ENCODE measurements at places on chromosomes 5 and 9.

GRCh38 chr5:92380069-92380770, 997.1 kb upstream of the ARRDC3 start:
- no peak for DNase-seq

DNA sequence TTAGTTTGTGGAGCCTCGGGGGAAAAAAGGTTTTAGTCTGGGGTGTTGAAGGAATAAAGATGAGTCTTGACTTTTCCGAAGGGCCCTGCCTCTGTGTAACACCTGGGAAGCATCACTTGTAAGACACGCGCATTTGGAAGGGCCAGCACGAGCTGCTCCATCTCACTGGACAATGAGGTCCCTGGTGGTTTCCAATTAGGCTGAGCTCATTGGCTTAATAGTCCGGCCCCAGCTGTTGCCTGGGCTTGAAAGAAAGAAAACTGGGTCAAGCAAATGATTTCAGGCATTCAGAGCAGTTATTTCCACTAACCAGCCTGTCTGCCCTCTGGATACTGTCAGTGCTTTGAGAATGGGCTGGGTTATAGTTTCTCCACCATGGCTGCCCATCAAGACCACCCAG, 64.5 kb downstream of the NSUN2 start:
- DNase-seq = no peak

DNA sequence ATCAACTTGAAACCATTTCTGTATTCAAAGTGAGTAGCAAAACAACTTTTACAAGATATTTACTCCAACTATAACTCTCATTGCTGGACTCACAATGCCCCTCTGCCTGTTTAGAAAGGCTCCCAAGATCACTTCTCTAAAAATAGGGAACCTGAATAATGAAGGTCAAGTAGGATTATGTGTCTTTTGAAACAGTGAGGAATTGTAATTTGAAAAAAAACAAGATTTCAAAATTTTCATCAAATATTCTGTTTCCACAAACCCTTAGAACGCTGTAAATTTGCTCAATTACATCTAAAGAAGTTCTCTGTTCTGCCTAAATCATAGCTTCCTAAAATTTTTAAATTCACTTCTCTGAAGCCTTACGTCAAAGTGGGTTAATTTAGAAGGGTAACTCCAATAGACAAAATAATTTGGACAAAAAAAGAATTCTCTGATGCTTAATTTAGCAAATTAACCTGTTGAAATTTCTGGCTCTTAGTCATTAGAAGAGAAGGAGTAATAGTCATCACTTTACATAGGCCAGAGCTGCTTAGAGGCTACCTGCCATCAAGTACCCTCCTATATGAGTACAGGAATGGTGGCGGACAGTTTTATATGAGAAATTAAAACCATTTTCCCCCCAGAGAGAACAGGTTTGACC, 4.0 kb downstream of the ELL2 start:
- DNase-seq = no peak

DNA sequence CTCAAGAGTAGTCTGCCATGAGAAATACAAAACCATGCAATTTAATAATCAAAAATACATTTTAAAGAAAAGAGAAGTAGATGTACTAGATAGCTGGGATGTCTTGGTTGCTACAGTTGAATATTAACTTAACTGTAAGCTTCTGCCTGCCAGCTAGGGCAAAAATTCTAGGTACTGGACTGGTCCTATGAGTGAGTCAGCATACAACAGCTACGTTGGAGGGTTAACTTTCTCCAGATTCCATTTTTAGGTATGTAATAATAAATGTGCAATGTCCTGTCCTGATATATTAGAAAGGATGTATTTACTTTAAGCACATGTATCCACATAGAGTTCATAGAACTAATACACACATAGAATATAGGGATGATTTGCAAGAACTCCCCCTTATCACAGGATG, 230.1 kb downstream of the CAAP1 start:
- DNase-seq = no peak

DNA sequence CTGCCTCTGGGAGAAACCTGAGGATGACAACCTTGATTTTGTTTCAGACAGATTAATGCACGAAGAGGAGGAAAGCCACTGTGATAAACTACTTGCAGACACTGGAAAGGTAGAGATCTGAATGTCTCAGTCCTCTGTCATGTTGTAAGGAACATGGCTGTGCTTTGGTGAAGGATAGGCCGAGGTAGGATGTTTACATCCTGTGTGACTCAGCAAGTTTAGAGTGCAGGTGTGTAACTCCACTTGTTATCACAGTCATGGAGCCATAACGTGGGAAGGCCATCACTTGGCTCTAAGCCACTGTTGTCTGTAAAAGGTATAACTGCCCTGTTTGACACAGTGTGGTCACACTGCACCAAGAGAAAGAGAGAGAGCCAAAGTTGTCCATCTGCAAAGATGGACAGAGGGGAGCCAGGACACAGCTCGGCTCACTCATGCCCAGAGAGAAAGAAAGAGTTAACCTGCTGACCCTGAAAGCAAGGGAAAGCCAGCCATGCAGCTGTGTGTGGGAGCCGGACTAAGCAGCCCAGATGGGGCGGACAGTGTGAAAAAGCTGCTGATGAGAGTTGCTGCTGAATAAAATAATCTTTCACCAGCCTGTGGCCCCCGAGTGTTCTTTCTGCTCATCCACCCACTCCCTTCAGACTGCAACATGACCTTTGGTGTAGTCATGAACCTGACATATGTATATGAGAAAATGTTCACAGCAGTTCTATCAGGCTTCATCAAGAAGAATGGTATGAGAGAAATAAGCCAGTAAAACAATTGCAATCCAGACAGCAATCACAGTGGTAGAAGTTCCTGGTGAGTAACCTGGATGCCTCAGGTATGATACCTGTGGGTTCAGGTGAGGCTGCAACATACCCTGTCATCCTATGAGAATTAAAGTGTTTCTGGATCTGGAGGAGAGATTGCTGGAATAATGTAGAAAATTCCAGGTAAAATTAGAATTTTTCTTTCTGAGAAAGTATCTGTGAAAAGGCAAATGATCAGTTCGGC, 115.9 kb downstream of the TARS1 start:
- no peak for DNase-seq

GRCh38 chr5:157486221-157486681, 26.2 kb downstream of the NIPAL4 start:
- DNase-seq = no peak

DNA sequence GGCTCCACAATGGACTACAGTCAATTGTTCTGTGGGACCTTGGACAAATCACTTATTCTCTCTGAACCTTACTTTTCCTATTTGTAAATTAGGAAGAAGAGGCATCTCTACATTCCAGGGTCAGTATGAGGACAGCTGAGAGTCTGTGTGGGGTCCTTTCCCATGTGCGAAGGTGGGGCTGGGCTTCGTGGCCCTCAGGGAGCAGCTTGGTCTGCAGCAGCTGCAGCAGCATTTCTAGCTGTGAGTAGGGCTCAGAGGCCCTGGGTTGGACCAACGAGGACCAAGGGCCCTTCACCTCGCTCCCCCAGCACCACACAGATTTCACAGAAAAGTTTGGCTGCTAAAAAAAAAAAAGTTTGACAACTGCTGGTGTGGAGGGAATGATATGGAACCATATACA, 9.4 kb upstream of the DDX41 start:
- DNase-seq = no peak

- DNase-seq = peak; percentile 28
Measured at GRCh38 chr9:113876151-113876992, at the start of gene ZNF618. Gene ZNF618, plus strand, starts transcription at chr9:113876309. Its CDS starts 72 bp downstream, at chr9:113876381.

DNA sequence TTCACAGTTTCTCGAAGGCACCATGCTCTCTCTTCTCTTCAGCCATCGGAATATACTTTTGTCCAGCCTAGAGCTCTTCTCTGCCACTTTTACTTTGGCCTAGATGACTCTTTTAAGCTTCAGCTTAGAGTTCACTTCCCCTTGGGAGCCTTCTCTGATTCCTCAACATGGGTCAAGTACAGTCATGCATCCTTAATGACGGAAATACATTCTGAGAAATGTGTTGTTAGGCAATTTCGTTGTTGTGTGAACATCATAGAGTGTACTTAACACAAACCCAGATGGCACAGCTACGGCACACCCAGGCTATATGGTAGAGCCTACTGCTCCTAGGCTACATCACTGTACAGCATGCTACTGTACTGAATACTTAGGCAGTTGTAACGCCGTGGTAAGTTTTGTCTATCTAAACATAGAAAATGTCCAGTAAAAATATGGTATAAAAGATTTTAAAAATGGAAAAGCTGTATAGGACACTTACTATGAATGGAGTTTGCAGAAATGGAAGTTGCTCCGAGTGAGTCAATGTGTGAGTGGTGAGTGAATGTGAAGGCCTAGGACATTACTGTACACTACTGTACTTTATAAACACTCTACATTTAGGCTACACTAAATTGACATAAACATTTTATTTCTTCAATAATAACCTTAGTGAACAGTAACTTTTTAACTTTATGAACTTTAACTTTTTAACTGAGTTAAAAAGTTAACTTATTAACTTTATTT, 15.1 kb upstream of the TNFSF15 start:
- DNase-seq = no peak

DNA sequence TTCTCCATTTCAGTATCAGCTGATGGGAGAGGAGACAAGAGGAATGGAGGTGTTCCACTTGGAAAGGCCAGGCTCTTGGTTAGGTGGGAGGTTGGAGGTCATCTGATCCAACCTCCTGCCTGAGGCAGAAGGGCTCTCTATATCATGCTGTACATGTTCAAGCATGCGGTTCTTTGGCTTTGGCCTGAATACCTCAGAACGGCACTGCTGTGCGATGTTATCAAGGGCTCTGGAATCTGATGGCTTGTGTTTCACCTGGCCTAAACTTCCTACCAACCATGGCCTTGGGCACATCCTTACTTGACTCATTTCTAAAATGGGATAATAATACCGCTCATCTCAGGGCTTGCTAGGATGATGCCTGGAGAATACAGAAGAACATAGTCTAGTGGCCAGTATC, 90.1 kb upstream of the FAM169A start:
- no peak for DNase-seq

DNA sequence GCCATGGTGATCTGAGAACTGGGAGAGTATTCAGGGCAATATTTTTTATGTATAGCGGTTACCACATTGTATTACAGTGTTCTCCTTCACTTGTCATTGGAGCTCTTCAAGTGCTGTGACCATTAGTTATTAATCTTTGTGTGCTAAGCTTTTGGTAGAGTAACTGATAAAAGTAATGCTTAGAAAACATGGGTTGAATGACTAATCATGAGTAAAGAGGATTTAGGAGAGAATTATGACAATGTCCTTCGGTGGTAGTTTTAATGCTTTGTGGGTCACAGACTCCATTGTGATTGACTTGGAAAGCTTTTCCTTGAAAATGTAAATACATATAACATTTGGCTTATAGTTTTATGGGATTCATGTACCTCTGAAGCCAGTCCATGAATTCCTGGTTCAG, 21.4 kb downstream of the TGFBR1 start:
- DNase-seq = no peak

- no peak for DNase-seq
Measured at GRCh38 chr5:65105301-65105700, 336.6 kb downstream of the CWC27 start.

DNA sequence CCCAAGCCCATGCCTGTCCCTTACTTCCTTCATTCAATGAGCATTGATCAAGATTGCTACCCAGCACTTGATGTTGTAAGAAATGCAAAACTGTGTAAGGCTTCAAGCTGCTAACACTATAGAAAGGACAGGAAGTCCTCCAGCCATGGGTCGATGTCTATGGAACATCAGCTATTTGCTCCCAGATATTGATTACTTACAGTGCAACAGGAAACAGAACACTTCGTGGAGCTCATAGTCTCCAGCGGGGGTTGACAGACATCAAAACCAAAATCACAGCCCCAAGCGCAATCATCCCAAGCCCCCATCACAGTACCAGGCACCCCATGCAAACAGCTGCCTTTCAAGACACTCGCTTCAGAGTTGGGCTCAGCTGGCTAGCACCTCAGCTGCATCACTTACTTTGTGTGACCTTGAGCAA, 26.8 kb upstream of the DUSP1 start:
- no peak for DNase-seq

- DNase-seq = peak; percentile 55
Measured at GRCh38 chr5:147403651-147404640, 105.9 kb downstream of the DPYSL3 start.

DNA sequence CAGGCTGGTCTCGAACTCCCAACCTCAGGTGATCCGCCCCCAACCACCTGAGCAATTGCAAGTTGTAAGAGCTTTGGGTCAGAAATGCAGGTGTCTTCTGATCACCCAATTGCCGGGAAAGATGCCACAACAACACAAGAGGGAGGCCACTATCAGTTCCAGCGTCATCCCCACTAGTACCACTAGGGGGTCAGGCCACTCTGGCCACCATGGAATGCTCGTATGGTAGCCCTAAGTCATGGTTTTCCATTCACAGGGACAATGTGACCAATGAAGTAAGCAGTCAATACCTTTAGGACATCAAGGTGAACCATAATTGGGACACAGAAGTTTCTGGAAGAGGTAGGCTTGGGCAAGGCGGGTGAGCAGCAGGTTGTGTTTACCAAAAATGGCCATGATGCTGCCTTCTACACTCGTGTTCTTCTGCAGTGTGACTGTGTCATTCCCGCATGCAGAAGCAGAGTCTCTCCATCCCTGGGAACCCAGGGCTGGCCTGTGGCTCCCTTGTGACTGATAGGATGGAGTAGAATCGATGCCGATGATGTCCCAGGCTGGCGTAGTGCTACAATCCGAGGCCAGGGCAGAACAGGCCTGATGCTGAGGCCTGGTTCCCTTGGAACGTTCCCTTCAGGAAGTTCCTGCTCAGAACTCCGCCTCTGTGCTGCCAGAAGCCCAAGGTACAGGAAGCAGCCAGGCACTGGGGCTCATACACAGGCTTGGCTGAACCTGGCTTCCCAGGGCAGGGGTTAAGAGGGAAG, 42.2 kb upstream of the ANKRD33B start:
- DNase-seq = no peak

DNA sequence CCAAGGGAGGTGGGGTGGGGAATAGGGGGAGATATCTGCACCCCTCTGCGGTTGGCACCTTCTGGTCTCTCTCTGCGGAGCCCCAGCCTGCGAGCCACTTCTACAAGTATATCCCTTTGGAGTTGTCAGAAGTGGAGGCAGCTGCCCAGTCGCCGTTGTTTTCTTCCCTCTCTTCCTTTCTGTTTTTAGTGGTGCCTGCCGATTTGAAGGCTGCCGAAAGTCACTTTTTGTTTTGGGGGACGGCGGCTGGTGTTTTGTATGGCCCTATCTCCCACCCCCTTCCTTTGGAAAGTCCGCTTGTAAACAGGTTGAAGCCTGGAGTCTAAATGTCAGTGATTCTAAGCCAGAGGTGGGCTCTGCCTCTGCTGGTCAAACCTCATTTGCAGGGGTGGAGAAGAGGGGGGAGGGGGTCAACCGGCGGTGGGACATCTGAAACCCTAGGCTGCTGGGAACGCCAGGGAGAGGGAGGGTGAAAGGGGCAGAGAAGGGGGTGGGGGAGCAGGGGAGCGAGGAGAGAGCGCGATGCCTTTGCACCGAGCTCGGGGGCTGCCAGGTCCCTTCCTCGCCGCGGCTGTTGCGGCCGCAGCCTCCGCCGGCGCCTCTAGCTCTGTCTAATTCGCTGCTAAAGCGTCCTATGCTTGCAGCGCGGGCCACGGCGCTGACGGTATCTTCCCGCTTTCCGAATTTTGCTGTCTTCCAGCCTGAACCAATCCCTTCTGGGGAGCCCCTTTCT, at the start of gene FGF10:
TSS of gene FGF10 (minus strand) at position 331 of the 733 bp plus-strand sequence. CDS start 738 bp downstream, outside the sequence.
- DNase-seq = no peak

Measured in foreskin melanocyte (primary cell).